KBM-7 (cell line): ENCODE measurements at places on chromosomes 5 and 9.
A peak's percentile ranks its signal among the peaks of the same experiment; 100 is the strongest.

DNA sequence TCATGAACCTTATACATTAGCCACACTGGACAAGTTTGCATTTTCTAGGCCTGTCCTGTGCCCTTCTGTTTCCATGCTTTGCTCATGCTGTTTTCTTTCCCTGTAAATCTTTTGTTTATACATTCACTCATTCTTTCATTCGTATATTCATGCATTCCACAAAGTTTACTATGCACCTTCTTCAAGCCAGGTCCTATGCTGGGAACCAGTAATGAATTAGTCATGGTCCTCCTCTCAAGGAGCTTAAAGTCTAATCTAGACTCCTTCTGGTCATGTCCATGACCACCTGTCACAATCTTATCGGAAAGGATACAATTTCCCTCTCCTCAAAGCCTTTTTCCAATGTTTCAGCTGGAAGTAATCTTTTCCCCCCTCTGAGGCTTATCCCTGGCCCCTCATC is 9.1 kb upstream of the XPA start:
- DNase-seq = no peak

DNA sequence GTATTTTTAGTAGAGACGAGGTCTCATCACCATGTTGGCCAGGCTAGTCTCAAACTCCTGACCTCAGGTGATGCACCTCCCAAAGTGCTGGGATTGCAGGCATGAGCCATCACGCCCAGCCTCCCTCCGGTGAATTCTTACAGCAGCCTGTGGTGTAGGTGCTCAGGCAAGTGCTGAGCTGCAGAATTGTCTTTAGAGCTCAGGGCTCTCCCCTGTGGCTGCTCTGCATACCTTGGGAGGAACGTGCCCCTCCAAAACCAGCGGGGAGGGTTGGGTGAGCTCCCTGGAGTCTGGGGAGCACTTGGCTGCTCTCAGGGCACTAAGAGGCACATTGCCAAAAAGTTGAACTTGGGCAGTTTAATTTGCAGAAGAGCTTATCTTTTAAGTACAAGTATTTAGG is 29.4 kb downstream of the SECISBP2 start:
- DNase-seq = no peak

- peak; percentile 80 for DNase-seq
Observed at GRCh38 chr5:146079695-146080373, 25.5 kb downstream of the PLAC8L1 start.

- peak; percentile 71 for DNase-seq
Observed at GRCh38 chr5:54753034-54753433, 232.4 kb downstream of the ESM1 start.

DNA sequence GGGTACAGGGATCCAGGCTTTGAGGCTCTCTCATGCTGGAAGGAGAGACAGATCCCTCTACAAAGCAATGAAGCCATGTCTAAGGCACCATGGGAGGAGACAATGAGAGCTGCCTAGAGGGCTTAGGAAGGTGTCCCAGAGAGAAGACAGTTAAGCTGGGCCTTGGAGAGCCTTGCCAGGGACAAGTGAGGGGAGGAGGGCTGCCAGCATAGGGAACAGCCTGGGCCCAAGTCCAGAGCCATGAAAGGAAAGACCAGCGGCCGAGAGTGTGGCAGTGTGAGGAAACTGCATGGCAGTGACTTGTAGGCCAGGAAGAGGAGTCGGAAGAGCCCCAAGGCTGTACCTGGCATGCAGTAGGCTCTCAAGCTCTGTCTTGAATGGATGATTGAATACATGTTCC is 88.5 kb downstream of the PSD2 start:
- no peak for DNase-seq

DNA sequence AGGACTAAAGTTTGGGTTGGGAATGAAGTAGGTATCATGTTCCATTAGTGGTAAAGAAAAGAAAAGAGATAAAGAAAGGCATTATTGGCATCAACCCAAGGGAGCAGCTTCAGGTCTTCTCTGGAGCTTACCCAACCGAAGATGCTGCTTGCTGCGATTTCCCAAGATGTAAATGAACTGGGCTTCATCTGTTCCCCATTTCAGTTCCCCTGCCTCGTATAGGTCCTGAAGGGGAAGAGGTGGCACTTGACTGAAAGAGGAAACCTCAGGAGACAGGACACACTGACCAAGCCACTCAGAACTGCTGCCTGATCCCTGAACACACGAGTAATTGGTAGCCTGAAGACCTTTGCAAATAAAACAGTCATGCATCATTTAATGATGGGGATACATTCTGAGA is 24.6 kb downstream of the ANXA6 start:
- DNase-seq = no peak

- DNase-seq = no peak
Observed at GRCh38 chr9:111076042-111076441, 37.8 kb upstream of the LPAR1 start.

DNA sequence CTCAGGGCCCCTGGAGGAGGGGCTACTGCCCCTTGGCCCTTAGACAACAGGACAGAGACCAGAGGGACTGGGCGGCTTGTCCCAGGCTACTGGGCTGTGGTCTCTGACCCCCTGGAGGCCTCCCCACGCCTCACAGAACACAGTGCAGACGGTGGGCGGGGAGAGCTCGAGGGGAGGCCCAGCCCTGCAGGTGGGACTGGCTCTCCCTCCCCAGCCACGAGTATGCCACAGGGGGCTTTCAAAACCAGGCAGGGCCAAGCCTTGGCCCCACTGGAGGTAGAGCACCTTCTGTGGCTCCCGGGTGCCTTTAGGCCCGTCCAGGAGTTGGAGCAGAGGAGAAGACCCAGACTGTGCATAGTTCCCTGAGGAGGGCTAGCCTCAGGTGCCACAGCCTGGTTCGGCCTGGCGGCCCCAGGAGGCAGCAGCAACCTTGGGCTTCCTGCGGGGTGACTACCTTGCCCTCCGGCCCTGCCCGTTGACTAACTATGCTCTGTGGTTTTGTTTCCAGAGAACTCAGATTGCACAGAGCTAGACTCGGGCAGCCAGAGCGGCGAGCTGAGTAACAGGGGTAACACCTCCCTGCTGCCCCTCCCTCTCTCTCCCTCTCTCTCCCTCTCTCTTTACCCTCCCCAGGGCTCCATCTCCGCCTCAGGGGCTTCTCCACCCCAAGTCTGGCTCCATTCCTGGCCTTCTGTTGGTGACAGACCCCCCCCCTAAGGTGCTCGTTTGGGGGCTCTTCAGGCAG is 15.5 kb downstream of the CARD19 start:
- DNase-seq = no peak

- no peak for DNase-seq
Observed at GRCh38 chr5:111075520-111075919, 4.0 kb downstream of the TSLP start.

DNA sequence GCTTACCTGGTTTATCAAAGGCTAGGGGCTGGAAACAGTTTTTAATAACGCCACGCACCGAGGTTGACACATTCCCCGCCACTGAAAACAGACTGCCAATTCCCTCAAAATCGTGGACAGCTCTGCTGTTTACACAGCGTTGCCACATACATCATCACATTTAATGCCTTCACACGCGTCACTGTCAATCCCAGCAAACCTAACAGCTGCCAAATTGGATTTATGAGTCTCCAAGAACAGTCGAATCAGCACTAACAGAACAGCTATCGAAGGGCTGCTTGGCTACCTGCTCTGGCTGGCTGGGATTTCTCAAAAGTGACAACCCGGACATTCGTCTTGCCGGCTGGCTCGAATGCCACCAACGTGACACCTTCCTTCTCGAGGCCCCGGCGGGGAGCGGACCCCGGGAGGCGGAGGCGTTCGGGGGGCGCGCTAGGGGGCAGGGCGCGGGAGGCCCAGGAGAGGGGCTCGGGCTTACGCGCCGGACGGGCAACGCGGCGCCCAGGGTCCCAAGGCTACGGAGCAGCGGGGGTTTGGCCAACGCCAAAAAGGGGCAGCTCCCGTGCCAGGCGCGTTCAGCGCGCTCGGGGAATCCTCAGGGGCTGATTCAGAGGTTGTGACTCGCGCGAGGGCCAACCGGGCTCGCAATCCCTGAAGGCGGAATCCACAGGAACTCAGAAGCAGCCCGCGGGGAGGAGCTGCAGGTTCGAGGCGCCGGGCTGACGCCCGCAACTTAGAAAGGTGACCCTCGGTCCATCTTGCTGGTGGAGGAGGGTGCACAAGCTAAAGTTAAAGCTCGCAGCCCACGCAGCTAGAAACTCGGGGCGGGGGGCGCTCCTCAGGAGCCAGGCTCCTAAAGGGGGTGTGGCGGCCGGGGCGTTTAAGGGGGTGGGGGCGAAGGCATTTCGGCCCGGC is 1.2 kb downstream of the CDC14B start:
- DNase-seq = peak; percentile 30

GRCh38 chr5:21452449-21452848 is 1400.7 kb downstream of the CDH12 start:
- no peak for DNase-seq

DNA sequence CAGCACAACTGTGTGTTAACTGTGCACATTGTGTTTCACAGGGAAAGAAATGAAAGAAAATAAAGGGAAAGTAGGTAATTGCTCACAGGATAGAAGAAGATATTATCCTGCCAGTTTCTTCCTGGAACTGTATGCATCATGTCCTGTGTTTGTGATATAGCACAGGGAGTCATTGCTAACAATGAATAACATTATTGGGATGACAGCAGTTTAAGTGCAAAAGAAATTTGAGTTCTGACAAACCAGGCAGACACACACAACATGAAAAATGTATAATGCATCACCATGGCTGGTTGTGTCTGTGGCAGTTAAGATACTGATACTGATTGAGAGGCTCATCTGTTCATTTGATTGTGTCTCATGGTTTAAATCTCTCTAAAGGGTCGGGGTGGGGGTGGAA is 145.4 kb downstream of the SPATA31D1 start:
- no peak for DNase-seq

DNA sequence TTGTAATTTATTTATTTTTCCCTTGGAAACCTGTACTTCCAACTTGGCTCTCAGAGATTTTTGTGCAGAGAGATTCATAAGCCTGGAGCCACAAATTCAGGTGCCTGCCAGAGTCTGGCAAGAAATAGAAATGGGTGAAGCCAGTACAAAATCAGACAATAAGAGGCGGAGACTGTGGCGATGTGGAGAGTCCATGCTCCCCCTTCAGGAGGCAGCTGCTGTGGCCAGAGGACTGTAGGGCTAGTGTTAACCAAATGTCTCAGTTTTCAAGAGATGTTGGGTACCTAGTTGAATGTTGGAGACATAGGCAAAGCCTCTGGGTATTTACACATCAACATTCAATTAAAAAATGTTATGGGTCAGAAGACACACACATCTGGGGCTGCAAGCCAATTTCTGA is 208.6 kb downstream of the PSAT1 start:
- DNase-seq = no peak

DNA sequence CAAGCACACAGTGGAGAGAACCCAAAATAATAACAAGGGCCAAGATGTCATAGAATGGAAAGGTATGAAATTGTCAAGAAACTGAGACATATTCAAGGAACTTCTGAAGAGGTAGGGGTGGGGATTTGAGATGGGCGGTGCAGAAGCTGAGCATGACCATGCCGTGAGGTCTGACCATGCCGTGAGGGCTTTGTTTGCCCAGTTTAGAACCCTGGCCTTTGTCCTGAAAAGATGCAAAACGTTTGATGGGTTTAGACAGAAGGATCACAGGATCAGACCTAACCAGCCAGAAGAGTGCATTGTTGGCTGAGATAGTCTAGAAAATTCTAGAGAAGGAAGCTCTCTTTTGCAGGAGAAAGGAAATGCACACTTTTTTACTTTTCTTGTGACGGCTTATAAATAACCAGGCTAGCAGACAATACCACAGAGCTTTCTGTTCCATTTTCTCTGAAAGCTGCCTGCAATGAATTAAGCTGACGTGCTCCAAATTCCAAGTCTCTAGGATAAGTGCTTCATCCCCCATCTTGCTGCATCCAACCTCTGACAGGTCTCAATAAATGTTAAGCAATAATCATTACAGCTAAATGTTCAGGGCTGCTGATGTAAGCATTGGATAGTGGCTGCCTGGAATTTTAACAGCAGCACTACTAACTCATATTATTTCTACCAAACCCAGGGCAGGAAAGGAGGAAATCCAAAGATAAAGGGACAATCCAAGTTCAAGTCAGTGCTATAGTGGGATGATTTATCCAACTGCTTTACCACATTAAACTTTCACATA is 110.9 kb upstream of the IL6ST start:
- no peak for DNase-seq

GRCh38 chr5:54829676-54830535 is 155.5 kb downstream of the ESM1 start:
- DNase-seq = no peak

DNA sequence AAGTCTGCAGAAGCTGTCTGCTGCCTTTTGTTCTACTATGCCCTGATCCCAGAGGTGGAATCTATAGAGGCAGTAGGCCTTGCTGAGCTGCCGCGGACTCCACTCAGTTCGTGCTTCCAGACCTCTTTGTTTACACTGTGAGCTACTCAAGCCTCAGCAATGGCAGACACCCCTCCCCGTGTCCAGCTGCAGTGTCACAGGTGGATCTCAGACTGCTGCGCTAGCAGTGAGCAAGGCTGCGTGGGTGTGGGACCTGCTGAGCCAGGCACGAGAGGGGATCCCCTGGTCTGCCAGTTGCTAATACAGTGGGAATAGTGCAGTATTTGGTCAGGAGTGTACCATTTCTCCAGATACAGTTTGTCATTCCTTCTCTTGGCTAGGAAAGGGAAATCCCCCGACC is 99.6 kb downstream of the SLCO4C1 start:
- no peak for DNase-seq

- DNase-seq = no peak
Observed at GRCh38 chr5:123182072-123182471, 93.0 kb downstream of the PRDM6 start.

GRCh38 chr9:82991671-82992070 is 71.3 kb downstream of the RASEF start:
- no peak for DNase-seq

- no peak for DNase-seq
Observed at GRCh38 chr5:97529354-97529985, 346.4 kb upstream of the RIOK2 start.

GRCh38 chr5:31049936-31050704 is 143.4 kb upstream of the CDH6 start:
- DNase-seq = no peak

- DNase-seq = no peak
Observed at GRCh38 chr9:32525709-32526030, 326 bp downstream of the RIGI start.
